ENCODE measurements at places on chromosomes 6 and 20.

DNA sequence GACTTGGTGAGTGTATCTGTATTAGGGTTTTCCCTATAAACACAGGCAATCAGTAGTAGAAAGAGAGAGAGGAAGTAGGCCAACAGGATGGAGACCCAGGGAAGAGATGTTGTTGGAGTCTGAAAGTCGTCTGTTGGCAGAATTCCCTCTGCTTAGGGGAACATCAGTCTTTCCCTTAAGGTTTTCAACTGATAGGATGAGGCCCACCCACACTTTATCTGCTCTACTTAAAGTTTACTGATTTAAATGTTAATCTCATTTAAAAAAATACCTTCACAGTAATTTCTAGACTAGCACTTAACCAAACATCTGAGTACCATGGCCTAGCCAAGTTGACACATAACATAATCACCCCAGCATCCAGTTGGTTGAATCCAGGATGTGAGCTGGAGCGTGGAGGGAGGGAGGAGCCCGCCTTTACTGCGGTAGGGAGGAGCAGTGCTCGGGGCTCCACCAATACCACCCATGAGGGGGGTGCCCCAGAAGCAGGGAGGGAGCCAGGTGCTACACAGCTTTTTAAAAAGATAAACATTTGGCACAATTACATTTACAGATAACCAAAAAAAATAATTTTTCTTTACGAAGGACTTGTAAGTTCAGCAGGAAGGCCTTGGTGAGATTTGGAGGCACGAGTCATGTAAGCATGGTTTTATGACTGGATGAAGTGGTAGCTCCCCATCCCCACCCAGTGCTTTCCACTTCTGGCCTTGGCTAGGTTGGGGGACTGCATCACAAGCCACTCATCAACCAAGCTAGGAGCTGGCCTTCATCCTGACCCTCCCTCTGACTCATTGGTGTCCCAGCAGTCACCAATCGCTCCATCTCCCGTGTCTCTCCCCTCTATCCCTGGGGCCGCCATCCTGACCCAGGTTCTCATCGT lies 18.4 kb upstream of the SNX9 start:
- DNase-seq, result no peak

DNA sequence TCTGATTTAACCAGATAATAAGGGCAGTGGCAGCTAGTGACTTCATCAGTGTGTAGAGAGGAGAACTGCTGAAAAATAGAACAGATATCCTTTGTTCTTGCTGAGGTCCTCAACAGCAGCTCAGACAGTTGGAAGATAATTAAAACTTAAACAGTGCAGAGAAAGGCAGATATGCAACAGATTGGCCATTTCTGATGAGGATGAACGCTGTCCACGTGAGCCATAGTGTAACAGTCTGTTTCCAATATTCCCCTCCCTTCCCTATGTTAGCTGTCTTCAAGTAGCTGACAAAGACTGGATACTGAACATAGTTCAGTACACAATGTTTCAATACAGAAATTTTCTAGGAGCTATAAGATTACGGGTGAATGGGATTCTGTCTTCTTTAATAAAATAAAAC lies 291.4 kb downstream of the BTBD9 start:
- no peak for DNase-seq

DNA sequence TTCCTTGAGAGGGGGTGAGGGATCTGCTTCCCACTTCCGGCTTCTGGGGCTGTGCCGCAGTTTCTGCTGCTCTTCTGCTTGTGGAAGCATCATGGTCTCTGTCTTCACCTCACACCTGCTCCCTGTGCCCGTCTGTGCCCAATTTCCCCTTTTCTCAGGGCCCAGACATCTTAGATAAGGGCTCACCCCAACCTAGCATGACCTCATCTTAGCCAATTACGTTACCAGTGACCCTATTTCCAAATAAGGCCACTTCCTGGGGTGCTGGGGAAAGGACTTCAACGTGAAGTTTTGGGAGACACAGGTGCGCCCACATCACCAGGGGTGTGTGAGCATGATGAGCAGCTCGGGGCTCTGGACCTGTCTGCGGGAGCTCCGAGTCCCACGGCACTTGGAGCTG lies 20.7 kb upstream of the RBBP8NL start:
- DNase-seq, result no peak

GRCh38 chr6:21594416-21595281 lies 1.1 kb downstream of the SOX4 start:
- DNase-seq, result no peak

- no peak for DNase-seq
These were observed 45.3 kb downstream of the PDSS2 start for GRCh38 chr6:107413966-107414645.

GRCh38 chr6:160221423-160221822 lies 37.2 kb downstream of the SLC22A2 start:
- DNase-seq, result no peak

GRCh38 chr20:920311-920710 lies 4.2 kb upstream of the ANGPT4 start:
- no peak for DNase-seq

DNA sequence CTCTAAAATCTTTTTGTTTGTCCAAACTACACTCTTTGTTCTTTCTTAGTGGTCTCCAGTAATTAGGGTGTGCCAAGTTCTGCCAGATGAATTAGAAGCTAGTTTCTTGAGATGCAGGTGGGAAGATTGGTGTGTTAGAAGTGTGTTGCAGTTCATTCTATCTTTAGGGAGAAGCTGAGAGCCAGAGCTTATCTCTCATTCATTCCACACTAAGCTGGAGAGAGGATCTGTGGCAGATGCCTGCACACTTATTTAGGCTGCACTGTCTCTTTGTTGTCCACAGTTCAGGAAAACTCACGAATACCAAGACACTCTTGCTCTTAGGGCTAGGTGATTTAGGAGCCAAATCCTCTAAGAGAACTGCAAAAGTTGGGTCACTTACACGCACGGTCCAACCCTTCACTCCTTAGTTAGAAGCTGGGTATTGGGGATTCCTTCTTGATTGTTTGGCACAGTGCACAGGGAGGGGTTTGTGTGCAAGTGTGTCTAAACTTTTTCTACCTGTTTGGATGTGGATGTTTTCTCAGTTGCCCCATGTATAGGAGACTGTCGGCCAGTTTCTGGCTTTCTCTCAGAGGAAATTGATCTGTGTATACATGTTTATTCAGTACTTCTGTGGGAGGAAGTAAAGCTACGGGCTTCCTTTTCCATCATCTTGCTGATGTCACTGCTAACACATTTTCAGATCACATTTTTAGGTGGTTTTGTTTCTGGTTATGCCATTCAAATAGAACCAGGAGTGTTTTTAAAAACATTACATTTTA lies 49.5 kb downstream of the SMAP1 start:
- DNase-seq, result no peak

- no peak for DNase-seq
These were observed 233.5 kb upstream of the AGPAT4 start for GRCh38 chr6:161507375-161507774.

DNA sequence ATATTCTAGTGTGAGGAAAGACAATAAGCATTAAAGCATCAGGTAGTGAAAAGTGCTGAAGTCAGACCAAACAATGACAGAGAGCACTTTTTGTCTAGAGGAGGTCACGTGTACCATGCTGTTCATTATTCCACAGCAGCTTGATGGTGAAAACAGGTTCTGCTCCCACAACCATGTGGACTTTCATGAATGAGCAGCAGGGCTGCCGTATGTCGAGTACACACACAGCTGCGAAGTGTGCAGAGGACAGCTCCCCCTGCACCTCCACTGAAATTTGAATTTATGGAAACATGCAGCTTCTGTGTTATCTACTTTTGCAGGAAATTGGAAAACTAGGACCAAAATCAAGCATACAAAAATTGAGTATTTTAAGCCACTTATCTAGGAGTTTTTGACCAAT lies 85.3 kb downstream of the MAP7 start:
- no peak for DNase-seq

GRCh38 chr6:26427451-26427809 lies 12.9 kb upstream of the BTN3A3 start:
- DNase-seq, result no peak

- DNase-seq, result no peak
These were observed 238.9 kb upstream of the FLRT3 start for GRCh38 chr20:14576196-14576877.

DNA sequence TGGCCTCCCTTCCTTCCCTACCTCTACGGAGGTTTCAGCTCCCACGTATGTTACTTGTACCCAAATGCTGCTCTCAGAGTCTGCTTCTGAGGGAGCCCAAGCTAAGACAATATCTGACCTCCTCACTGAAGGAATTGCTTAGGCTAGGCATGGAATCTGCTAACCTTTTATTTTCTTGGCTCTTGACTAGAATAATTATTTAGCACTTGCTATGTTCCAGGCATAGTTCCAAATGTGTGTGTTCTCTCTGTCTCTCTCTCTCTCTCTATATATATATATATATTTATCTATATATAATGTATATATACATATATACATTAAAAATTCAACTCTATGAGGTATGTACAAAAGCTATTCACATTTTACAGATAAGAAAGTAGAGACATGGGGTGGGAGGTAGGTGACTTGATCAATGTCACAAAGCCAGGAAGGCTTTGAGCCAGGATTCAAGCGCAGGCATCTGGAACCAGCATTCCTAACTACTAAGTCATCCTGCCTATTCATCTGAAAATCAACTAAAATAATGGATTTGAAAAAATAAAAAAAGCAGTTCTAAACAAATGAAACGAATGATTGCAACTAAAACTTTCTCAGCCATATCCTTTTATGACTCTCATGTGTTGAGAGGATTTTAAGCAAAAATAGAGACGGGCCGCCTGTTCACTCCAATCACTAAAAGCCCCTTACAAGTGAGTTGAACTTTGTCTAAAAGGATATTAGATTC lies 189.7 kb upstream of the JAG1 start:
- peak; percentile 31 for DNase-seq

- no peak for DNase-seq
These were observed 283.2 kb upstream of the FOXQ1 start for GRCh38 chr6:1028723-1029122.

DNA sequence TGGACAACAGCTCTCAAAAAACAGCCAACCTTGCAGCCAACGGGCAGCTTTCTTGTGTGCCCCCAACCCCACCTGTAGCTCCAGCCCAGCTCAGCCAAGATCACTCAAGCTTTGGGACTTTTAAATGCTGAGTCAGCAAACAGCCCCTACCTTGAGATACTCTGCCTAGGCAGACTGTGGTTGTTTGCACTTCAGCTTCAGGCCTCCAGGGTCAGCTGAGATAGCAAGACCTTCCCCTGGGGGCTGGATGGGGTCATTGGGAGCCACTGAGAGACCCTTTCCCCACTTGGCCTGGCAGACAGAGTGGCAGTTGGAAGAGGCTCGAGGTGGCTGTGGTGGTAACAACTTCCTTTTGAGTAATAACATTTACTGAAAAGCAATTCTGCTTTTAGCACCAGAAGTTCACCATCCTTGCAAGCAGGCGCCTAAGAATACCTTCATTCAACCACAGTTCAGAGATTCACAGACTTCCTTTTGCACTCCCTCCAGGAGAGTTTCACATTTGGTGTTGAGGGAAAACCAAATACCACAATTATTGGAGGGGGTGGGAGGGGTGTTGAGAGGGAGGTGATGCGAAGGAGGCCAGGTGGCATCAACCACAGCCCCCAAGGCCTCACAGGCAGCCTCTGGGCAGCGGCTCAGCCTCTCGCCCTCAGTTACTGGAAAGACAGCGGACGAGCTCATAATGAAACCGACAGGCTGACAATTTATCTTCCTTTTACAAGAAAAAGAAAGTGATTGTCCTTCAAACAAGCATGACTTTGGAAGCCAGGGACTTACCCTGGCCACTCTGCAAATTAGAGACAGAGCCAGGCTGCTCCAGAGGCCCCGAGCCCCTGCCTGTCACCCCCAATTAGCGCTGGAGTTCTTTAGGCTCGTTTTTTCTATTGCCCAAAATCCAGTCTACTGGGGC lies 148.1 kb downstream of the CEBPB start:
- DNase-seq, result no peak

GRCh38 chr6:13098793-13099570 lies 229.4 kb downstream of the TBC1D7 start:
- no peak for DNase-seq

DNA sequence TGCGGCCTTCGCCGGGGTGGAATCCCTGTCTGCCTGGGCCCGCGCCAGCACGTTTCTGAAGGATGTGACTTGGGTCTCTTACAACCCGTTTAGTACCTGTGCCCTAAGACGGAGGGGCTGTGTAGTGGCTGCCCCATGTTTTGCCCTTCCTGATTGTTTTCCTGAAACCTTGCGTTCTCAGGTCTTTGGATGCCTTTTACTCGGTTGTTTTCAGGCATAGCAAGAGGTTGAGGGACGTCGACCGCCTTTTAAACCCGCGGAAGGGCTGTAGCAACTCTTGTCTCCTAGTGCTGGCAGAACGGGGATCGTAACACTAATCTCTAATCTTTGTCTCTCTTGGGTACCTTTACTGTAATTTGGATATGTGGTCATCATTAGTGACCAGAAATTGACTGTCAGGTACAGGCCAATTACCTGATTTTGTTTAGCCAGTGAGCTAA lies 706 bp upstream of the NANP start:
- no peak for DNase-seq

DNA sequence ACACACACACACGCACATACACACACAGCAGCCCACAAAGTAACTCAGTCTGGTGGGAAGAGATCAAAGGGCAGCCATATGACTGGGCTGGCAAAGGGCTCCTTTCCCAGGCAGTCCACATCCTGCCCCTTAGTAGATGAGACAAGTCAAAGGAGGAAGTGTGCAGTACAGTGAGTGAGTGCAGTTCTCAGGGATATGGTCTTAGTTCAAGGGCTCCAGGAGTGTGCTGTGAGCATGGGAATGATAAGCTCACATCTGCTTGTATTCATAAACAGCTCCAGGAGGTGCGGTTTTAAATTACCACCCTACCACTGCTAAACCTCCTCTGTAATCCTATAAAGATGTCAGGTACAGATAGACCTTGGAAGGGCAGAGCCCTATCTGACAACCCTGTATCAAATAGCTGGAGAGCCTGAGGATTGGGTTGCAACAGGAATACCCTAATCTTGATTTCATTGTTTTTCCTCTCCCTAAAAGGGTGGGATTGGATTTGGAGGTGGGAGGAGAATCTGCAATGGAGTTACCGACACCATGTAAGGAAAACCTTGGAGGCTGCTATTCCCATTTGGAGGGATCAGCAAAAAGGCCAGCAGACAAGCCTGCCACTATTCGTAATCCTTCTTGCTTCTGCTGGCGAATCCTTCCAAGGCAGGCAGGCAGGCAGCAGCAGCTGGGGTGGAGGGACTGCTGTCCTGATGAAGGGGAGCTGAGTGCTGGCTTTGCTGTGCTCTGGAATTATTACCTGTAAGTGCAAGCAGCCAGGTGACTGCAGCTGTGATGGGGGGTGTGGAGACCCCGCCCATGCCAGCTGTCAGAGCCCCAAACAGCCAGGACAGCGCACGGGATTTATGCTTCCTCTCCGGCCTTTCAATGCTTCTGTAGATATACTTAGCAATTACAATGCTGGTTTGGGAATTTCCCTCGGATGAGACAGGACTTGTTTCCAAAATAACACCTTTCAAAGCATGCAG lies 342.7 kb downstream of the PRL start:
- DNase-seq, result no peak

DNA sequence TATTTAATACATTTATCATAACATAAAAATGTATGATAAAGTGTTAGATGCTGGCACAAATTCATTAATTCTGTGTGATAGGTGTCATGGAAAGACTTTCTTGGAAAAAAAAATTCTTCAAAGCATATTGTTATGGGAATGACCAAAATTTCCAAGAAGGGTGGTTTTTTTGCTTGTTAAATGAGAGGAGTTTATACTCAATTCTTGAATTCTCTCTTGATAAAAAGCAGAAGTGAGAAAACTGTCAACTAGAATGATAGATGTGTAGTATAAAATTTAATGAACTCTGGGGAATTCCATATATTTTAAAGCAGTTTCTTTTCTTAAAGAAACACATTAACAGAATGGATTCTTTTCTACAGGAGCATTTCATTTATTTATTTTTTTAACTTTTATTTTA lies 62.0 kb upstream of the SNAP91 start:
- DNase-seq, result no peak
